ENCODE measurements at places on chromosomes 4 and X. TPM values are rescaled to one million over a fixed set of nuclear protein-coding genes. Genes with fewer than 3 reads are reported as not detected.

- DNase-seq: no peak
Observed at GRCh38 chr4:40984051-40984450, 230.3 kb downstream of the APBB2 start.

- no peak for DNase-seq
Observed at GRCh38 chrX:65034292-65034667, 58.0 kb upstream of the ZC4H2 start.

DNA sequence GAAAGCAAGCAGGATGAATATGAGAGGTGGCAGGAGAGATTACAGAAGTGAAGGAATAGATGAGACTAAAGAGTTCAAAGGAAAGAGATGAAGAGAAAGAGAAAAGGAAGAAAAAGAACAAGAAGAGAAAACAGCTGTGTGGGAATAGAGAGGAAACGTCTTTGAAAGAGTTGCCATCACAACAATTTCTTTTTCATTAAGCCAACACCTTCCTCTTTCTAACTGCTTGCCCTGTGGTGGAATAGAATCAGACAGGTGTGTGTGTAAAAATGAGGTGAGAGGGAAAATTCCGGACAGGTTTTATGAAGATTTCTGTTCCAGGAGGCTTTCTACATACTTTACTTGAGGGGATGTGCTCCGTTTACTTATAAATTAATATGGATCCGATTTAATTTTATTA is 28.8 kb downstream of the DTHD1 start:
- DNase-seq: no peak

DNA sequence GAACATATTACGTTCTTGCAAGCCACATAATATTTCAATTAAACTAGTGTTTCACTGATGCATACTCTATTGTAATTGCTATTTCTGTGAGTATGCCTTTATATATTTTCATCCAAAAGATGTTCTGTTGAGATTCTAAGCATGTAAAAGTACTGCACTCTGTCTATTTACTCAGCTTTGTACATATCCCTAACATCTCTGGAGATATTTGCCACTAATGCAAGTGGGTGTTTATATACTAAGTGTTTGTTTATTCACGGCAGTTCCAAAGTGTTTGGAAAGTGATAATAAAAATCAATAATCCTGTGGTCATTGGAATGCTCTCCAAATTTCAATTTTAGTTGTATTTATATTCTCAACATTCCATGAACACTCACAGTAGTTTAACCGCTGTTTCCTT is 1989.0 kb downstream of the C4orf33 start:
- DNase-seq: no peak

GRCh38 chr4:22130741-22131140 is 182.2 kb upstream of the KCNIP4 start:
- DNase-seq: no peak

- DNase-seq: no peak
Observed at GRCh38 chr4:54929459-54929858, 195.9 kb downstream of the KDR start.

DNA sequence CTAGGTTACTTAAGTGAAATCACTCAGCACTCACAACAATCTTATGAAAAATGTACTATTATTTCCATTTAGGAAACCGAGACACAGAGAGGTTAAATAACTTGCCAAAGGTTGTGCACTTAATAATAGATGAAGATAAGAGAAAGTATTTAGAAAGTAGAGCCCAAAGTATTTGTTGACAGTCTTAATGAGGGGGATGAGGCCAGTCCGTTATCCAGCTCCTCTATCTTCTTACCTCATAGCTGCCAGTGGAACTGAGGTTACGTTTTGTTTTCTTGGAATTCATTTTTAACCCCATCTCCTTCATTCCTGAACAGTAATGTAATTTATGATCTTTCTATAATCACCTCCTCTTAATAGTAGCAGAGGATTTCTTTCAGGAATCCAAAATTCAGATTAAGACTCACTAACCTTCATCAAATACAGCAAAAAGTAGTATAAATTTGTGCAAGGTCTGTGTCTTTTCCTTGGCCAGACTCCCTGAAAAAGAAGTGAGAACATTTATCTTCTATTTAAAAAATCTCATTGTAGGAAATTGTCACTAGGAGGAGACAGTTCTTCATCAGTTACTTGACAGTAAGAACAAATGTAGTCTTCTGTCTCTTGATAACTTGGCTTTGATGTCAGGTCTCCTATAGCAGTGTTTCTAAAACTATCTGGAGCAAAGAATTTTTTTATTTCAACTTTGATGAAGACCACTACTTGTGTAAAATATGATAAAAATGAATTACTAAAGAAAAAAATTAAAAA is 35.5 kb downstream of the F8 start:
- DNase-seq: no peak

- DNase-seq: no peak
Observed at GRCh38 chr4:152166567-152166966, 369.3 kb downstream of the FBXW7 start.

Gene RS1
- not detected for total RNA-seq

Gene GPM6B
- total RNA-seq: 4.2 TPM

Gene FGA
- 2.4 TPM for total RNA-seq

DNA sequence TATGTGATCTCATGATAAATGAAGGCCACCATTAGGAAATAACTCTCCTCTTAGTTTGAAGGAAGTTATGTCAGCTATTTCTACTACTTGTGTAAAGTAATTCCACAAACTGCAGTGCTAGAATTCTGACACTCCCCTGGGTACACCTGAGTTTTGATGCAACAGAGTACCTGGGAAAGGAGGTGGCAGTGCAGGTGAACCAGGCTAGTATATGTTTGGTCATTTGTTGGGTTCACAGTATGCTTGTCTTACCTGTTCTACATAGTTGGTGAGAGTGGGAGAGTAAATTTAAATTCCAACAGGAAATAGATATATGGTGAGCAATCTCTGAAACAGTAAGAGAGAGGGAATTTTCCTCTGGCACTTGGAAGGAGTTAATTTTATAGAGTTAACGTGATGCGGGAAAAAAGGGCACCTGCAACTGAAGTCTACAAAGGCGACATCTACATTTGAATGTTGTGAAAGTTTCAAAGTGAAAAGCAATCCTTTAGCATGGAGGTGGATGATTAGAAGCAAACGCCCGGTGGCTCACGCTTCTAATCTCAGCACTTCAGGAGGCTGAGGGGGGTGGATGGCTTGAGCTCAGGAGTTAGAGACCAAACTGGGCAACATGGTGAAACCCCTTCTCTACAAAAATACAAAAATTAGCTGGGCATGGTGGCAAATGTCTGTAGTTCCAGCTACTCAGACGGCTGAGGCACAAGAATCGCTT is 8.3 kb upstream of the SLC10A6 start:
- no peak for DNase-seq

Gene GUCY1A1
- 7.8 TPM for total RNA-seq

GRCh38 chrX:78653118-78653822 is 5.9 kb downstream of the RTL3 start:
- DNase-seq: no peak

Gene RHOH
- 2.9 TPM for total RNA-seq
